Jurkat, Clone E6-1 (cell line): ENCODE measurements at places on chromosomes 4 and X.

- DNase-seq, result no peak
Measured at GRCh38 chrX:2500803-2501558, at the start of the genes DHRSX and ZBED1. TSS of gene DHRSX (minus strand) at chrX:2500976. CDS start at chrX:2500925, 51 bp downstream. TSS of gene ZBED1 (minus strand) at chrX:2500976. CDS start at chrX:2490719, 10,257 bp downstream.

DNA sequence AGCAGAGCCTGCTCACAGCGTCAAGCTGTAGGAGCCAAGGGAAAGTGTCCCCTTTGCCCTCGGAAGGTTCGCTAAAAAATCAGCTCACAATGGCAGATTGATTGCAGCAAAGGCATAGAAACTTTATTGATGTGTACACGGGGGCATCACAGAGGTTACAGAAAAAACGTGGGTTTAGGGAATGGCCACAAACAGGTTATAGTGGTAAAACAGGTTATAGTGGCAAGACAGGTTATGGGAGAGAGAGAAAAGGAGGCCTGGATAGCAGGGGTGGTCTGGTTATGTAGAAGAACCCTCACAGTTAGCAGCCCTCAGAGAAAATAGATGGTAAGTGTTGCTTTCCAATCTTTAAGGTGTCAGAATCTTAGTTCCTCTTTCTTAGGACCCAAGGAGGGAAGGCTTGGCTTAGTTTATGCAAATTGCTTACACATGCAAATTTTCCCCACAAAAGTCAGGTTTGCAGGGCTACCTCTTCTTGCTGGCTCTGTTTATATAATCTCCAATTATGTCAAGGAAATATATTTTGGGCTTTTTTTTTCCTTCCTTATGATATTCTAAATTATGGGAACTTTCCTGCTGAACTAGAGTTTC lies 113.7 kb downstream of the BMP15 start:
- DNase-seq, result no peak

GRCh38 chrX:1239681-1240142 lies 27.3 kb upstream of the CRLF2 start:
- no peak for DNase-seq

- no peak for DNase-seq
Measured at GRCh38 chrX:129719268-129719667, 19.5 kb upstream of the XPNPEP2 start.

DNA sequence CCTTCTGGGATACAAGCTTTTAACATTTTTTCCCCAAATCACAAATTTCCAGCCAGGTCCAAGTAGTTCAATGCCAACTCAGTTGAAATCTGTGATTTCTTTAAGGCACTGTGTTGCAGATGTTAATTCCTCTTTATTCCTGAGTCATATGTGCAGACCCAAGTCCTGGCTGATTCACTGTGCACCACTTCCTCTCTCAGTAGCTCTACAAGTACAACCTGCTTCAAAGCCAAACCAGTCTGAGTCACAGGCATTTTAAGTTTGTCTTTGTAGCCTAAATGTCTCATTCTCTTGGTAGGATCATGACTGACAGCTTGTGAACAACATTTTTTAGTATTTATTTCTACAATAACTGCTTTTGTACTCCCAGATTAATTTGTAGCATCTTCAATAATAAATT lies 165.6 kb upstream of the S100G start:
- peak; percentile 7 for DNase-seq

DNA sequence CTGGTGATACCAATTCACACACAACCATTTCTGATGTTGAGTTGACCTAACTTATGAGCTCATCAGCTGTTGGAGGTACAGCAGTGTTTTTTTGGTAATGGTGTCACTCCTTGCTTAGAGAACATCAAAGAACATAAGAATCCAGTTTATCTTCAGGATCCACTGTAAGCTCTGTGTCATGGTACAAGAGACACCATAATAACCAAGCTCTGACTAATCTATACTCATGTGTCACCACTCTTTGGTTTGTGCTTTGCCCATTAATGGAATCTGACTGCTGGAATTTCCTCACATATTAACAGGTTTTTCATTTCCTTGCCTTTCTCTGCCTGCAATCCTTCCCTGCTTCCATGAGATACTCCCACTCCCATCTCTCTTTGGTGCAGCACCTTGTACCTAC lies 735.1 kb upstream of the LCORL start:
- DNase-seq, result no peak

GRCh38 chr4:17347445-17347844 lies 164.4 kb downstream of the QDPR start:
- peak; percentile 24 for DNase-seq

DNA sequence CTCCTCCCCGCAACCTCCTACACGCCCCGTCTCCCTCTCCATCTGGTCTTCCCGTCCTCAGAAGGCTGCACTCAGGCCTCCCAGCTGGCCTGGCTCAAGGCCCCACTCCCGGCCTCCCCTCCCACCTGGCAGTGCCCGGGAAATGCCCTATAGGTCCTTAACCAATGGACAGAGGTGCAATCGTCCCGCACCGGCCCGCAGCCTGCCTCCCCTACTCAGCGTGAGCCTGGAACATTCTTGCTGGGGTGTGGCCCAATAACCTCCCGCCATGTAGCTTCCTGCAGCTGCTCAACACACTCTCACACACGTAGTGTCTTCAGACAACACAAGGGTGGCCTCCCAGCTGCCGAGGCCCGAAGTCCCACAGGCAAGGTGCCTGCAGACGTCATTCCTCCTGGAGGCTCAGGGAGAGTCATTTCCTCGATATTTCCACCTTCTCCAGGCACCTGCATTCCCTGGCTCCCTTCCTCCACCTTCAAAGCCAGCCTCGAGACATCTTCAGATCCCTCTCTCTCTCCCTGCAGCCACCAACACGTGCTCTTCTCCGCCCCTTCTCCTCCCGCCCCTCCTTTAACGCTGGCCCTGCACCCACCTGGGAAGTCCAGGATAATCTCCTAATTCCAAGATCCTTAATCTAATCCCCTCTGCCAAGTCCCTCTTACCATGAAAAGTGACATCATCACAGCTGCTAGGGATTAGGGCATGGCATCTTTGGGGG lies 56.2 kb downstream of the ADRA2C start:
- no peak for DNase-seq

DNA sequence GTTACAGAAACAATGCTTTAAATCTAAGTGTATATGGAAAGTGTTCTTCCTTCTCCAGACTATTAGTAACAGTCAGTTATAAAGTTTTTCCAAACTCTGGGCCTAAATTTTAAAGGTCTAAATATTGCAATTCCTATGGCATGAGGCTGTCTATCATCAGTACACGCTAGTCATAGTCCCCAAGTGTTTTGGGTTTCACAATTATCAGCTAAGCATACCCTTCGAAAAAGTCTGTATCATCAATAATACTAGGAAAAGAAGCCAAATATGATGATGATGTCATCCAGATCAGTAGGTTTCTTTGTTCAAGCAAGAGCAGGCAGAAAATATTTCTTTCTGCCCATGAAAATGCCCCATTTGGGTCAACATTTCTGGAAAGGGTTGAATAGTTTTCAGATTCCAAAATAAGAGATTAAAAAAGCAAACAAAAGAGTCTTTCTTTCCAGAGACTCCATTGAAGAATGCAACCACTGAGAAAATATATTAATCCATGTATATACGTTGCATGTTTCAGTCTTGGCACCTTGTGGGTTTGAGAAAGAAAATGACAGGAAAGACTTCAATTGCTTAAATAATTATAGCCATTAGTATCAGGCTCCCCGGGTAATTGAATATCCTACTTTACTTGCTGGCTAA lies 173.8 kb downstream of the CAMK2D start:
- DNase-seq, result no peak

- no peak for DNase-seq
Measured at GRCh38 chr4:102761296-102761701, 531 bp upstream of the MANBA start.

DNA sequence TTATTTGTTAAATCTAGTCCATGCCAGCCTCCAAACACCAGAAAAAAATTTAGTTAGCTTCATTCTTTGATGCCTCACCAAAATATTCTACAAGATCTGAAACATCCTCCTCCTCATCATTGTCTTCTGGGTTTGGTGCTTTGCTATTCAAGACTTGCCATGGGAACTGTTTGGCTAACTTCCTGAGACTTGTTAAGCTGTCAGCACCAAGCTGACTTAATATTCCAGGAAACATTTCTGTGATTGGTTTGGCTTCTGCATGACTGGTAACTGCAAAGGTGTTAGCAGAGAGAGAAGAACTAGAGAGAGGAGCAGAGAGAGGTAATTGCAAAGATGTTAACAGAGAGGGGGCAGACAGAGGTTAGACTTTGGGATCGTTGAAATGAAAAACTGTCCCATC lies 101.3 kb downstream of the PALLD start:
- no peak for DNase-seq

GRCh38 chr4:118927974-118928373 lies 39.3 kb downstream of the SYNPO2 start:
- DNase-seq, result no peak

- DNase-seq, result no peak
Measured at GRCh38 chrX:124254611-124255010, 77.8 kb upstream of the TEX13D start.

DNA sequence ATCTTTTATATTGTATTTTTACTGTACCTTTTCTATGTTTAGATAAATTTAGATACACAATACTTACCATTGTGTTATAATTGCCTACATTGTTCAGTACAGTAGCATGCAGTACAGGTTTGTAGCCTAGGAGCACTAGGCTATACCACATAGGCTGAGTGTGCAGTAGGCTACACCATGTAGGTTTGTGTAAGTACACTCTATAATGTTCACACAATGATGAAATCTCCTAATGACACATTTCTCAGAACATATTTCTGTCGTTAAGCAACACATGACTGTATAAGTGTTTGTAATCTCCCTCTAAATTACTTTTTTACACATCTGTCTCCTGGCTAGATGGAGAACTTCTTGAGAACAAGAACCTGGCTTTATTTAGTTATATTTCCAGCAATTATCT lies 40.3 kb downstream of the UCHL1 start:
- DNase-seq, result no peak

GRCh38 chrX:14832151-14832550 lies 40.7 kb downstream of the FANCB start:
- DNase-seq, result no peak

DNA sequence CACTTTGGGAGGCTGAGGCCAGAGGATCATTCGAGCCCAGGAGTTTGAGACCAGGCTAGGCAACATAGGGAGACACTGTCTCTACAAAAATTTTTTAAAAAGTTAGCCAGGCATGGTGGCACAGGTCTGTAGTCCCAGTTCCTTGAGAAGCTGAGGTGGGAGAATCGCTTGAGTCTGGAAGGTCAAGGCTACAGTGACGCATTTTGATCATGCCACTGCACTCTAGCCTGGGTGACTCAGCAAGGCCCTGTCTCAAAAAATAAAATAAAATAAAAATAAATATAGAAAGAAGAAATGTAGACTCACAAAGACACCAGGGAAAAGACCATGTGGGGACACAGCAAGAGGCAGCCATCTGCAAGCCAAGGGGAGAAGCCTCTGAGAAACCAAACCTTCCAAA lies 42.3 kb upstream of the SLC7A3 start:
- no peak for DNase-seq

- DNase-seq, result no peak
Measured at GRCh38 chr4:9811806-9812205, 30.4 kb downstream of the DRD5 start.

- DNase-seq, result no peak
Measured at GRCh38 chrX:21725496-21725895, 32.4 kb downstream of the SMPX start.

- DNase-seq, result no peak
Measured at GRCh38 chr4:97560009-97560408, 583.3 kb downstream of the STPG2 start.

DNA sequence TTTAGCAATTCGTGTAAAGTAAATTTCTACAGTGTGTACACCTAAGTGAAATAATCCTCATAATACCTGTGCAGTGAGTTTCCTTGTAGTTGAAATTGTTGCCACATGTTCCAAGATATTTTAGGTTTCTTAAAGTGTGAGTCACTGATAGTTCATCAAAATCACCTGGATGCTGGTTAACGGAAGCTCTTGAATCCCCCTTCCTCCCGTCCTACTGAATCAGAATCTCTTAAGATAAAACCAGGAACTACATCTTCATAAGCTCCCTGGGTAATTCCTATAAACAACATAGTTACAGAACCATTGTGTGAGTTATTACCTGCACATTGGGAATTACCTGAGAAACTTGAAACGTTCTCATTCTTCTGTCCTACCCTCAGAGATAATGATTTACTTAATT lies 197.4 kb upstream of the HS3ST1 start:
- no peak for DNase-seq

DNA sequence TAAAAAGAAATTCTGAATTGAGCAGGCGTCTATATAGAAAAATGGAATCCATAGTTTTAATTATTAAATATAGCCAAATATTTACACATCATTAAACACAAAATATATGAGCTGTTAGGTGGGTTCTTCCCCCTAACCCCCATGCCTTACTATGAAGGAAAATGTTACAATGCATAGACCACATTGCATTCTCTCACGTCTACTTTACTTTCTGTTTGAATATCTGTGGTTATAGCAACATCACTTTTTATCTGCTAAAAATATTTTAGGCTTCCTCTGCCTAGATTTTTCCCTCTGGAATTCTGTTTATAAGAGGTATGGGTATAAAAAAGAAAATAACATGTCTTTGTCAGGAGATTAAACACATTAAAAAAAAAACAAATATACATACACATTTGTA lies 73.1 kb downstream of the MAML3 start:
- DNase-seq, result no peak

GRCh38 chr4:163611182-163611581 lies 116.7 kb downstream of the TMA16 start:
- DNase-seq, result no peak

DNA sequence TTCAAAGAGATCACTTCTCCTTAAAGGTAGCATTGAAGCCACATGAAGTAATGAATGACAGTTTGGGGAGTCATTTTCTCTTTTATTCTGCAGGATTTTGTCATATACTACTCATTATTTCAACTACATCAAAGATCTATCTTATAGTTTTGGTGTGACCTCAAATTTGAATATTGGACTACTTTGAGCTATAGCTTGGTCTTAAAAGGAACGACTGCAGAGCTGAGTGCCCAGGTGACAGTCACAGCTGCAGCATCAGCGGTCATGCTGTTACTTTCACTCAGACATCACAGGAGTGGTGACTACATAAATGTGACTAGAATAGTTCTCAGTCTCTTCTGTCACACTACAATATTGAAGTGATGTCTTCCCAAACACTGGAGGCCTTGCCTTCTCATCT lies 10.7 kb upstream of the SPCS3 start:
- no peak for DNase-seq

DNA sequence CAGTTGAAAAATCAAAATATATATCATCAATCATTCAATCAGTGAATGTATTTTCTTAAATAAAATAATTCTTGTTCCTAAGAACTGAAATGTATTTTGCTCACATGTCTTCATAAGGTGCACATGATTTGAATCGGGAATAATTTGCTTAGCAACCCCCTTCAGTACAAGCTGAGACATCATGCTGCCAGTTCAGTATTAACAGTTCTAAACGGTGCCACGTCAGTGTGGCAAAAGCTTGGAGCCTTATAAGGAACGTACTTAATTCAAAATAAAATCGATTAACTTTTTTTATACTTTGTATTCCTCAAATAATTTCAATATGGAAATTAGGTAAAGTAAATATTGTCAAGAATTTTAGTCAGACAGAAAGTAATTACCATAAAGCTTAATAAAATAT lies 287.9 kb downstream of the CCSER1 start:
- DNase-seq, result no peak
